ENCODE measurements at places on chromosomes 6 and 20.
A peak's percentile ranks its signal among the peaks of the same experiment; 100 is the strongest.

- no peak for DNase-seq
Observed at GRCh38 chr20:58012731-58013510, 215.5 kb downstream of the ANKRD60 start.

GRCh38 chr20:5767493-5768098 is 17.4 kb downstream of the SHLD1 start:
- no peak for DNase-seq

GRCh38 chr6:157079771-157080170 is 243.5 kb downstream of the TMEM242 start:
- DNase-seq, result no peak

GRCh38 chr20:51700809-51701285 is 67.3 kb downstream of the ATP9A start:
- DNase-seq, result peak; percentile 54

- DNase-seq, result no peak
Observed at GRCh38 chr6:154792761-154793160, 59.5 kb downstream of the SCAF8 start.

DNA sequence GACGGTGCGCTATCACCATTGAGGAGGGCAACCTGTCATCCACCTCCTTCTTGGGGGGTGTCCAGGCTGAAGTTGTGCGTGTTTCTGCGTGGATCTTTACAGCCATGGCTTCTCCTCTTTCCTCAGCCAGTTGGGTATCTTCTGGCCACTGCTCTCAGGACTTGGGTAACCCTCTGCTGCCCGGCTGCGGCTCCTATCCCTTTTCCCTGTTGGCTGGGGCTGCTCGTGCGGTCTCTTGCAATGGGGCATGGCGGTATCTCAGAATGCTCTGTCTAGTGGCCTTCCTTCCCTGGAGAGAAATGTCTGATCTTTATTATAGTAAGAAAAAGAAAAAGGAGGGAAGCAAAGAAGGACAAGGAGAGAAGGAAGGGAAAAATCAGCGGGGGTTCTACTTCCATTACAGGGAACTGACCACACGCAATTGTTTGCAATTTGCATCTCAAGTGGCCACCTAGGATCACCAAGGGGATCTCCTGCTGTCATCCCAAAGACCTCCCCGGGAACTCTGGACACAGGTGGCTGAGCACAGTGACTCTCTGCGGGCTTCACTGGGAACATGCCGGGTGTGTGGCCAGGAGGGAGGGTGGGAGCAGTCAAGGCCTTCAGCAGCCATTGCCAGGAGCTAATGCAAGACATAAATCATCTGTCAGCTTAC is 60.8 kb downstream of the NPEPL1 start:
- no peak for DNase-seq

DNA sequence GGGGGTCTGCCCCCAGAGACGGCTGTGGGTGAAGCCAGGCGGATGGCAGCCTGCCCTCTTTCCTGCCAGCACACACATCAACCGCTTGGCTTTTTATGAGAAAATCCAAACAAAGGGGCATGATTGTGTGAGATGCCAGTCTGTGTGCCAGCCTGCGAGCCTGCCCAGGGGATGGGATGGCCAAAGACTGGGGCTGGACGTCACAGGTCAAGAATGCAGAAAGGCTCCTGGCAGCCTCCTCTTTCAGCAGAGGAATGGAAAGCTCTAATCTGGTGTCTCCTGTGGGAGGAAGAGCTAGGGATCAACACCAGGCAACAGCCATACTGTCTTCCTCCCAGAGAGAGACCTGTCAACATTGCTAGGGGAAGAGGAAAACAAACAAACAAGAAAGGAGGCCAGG is 15.8 kb downstream of the TUBB2B start:
- no peak for DNase-seq

- DNase-seq, result no peak
Observed at GRCh38 chr20:39213476-39214145, 251.5 kb downstream of the DHX35 start.

DNA sequence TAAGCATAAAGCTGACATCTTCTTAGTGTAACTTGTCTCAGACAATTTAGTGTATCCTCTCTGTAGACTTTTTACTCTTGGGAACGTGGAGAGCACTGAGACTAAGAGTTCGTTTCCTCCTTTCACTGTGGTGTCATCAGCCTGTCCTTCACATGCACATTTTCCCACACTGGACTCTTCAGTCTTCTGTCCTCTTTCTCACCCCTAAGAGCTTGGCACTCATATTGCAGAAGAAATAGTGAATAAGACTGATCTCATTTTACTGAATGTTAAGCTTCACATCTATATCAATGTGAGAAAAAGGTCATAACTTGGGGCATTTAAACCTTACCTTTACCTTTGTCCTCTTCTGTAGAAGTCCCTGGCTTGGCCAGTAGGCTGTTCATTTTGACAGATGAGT is 25.6 kb downstream of the FUCA2 start:
- no peak for DNase-seq

DNA sequence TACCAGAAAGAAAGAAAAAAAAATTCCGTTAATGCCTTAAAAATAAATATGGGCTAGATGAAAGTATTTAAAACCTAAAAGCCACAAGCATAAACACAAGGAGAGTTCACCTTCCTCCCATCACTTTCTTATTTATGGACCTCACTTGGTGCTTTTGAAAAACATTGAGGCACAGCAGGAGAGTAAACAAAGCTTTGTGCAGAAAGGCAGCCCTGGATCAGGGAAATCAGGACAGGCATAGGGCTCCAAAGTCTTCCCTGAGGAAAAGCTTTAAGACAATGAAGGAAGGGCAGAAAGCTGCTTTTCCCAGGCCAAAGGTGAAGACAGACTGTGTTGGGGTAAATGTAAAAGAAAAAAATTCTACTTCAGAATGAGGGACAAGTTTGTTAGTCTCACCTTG is 207.9 kb downstream of the CLVS2 start:
- no peak for DNase-seq

GRCh38 chr20:22829356-22829755 is 205.8 kb upstream of the SSTR4 start:
- no peak for DNase-seq

- no peak for DNase-seq
Observed at GRCh38 chr6:45757443-45758130, 258.1 kb downstream of the CLIC5 start.

DNA sequence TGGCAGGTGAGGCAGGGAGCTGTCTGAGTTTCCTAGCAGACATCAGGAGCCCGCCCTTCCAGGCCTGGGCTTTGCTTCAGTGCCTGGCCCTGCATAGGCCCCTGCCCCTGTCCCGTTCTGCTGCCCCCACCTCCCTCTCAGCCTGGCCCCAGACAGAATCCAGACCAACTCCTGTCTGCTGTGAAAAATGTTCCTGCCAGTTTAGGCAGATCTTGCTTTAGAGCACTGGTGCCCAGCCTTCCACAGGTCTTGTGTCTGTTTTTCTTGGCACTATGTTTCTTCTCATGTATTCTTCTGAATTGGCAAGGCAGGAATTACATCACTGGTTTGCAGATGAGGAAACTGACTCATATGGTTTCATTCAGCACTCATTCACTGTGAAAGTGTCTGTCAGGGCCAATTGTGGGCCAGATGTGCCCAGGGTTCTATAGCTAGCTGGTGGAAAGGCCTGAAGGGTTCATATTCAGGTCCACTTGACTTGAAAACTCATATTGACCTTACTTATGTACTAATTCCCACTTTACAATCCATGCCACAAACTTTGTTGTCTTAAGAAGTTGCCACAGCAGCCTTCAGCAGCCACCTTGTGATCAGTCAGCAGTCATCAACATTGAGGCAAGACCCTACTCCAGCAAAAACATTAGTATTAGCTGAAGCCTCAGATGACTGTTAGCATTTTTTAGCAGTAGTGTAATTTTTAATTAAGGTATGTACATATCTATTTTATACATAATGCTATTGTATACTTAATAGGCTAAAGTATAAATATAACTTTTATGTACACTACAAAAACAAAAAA is 40.5 kb downstream of the HLA-F start:
- DNase-seq, result no peak

- no peak for DNase-seq
Observed at GRCh38 chr6:53731866-53732636, 62.8 kb upstream of the LRRC1 start.

DNA sequence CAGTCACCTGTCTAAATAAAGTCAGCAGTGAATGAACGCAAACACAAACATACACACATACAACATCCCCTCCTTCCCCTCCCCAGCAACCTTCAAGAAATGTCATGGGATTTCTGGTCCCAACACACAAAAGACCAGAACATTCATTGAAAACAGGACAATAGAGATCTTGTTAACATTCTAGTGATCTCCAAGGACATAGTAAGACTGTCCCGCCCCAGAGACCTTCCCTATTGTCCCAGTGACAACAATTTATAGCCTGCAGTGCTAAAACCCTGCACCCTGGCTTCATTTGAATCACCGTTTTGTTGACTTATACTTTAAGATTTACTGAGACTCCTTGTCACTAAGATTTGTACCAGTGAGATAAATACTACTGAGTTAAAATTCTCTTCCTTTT is 143.9 kb upstream of the NOX3 start:
- no peak for DNase-seq

DNA sequence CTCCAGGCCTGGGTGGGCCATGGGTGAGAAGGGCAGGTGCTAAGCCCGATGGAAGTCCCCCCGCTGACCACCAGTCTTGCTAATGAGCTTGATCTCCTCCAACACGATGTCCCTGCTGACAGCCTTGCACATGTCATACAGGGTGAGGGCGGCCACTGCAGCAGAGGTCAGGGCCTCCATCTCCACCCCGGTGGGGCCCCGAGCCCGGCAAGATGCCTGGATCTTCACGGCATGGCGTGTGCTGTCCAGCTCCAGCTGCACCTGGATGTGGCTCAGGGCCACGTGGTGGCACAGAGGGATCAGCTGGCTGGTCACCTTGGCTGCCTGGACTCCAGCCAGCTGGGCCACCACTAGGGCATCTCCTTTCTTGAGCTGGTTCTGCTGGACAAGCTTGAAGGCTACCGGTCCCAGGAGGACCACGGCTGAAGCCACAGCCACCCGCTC is 27.9 kb downstream of the MOCS1 start:
- no peak for DNase-seq

DNA sequence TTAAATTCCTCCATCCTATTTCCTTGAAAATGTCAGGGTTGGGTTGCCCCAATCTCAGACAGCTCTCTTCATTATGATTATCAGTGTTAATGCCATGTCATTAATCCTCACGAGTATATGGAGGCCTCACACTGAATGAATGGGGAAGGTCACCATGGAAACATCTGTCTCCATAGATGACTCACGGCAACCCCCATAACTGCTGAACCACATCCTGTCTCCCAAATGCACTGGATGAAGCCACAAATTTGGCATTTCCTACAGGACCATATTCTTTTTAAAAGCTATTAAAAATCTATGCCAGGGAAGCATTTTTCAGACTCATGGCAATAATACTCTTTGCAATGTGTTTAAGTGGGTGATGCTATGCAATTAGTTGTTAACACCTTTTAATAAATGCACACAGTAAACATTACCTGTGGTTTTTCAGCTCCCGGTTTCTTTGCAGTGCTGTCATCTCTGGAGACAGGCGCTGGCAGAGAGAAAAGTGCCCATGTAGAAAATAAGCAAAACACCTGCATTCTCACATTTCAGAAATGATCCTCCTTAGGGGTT is 80.1 kb upstream of the PTPRK start:
- no peak for DNase-seq

DNA sequence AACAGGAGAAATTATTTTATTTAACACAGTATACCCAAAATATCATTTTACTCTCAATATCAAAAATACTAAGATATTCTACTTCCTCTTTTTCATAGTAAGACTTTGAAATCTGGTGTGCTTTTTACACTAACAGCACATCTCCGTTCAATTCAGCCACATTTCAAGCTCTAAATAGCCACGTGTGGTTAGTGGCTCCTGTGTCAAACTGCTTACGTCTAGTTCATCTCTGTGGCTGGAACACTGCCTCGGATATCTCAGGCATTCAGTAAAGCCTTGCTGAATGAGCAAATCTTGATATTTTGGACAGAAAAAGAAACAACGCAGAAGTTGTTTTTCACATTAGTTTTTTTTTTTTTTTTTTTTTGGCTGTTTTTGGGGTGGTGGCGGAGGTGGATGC is 136.1 kb downstream of the EYA4 start:
- no peak for DNase-seq

- DNase-seq, result no peak
Observed at GRCh38 chr6:43078691-43079090, 2.6 kb downstream of the PTK7 start.

- DNase-seq, result no peak
Observed at GRCh38 chr6:1584996-1585668, 24.6 kb upstream of the FOXC1 start.

- DNase-seq, result no peak
Observed at GRCh38 chr20:31475472-31476293, 595 bp downstream of the REM1 start.

DNA sequence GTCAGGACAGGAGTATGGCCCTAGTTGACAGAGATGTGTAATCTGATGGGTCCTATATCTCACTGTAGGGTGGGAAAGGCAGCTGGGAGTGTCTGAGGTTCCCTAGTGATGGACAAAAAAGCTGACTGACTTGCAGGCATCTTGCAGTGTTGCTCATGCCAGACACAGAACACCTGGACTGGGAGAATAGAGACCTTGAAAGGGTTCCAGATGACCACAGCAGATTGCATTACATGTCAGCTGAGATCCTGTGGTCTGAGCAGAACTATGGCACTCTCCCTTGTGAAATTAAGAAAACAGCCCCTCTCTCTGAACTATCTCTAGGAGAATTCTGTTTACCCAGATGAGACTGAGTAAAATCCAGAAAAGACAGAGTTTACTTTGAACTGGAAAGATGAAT is 212.6 kb upstream of the MAN1A1 start:
- no peak for DNase-seq

DNA sequence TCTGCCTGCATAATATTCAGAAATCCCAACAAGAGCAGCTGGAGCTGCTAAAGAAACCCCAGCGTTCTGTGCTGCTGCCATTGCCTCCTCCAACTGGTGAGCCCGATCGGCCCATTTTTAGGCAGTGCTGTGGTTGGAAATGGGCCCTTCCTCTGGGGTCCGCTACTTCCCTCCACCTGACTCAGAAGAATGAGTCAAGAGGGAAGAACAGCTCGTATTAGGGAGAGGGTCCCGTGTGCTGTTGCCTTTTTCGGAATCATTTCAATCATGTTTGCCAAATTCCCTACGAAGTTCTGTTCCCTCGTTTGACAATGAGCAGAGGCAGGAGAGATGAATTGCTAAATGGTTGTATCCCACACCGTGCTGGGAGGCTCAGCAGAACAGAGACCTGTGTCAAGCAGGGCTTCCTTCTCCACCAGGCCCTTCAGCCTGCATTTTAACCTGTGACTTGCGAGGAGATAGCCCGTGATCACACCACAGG is 38.4 kb downstream of the THBS2 start:
- DNase-seq, result no peak

- no peak for DNase-seq
Observed at GRCh38 chr20:38184101-38184500, 19.0 kb upstream of the TGM2 start.

DNA sequence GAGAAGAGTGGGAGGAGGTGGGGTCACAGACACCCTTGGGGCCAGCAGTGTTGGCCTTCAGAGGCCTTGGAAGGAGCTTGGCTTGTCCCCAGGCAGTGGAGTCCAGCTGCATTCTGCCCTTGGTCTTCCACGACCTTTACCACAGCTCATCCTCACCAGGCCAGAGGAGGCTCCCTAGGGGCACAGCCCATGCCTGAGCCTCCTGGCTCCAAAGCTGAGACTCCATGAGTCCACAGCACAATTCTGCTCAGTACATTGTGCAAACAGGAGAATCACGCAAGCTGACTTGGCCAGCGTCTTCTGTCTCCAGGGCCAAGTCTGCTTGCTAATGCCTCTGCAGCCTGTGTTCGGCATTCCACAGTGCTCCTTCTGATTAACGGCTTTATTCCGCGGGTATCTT is 337.2 kb downstream of the SMOC2 start:
- no peak for DNase-seq
